Urothelium cell line (cell line): ENCODE measurements at places on chromosomes 4 and X.

DNA sequence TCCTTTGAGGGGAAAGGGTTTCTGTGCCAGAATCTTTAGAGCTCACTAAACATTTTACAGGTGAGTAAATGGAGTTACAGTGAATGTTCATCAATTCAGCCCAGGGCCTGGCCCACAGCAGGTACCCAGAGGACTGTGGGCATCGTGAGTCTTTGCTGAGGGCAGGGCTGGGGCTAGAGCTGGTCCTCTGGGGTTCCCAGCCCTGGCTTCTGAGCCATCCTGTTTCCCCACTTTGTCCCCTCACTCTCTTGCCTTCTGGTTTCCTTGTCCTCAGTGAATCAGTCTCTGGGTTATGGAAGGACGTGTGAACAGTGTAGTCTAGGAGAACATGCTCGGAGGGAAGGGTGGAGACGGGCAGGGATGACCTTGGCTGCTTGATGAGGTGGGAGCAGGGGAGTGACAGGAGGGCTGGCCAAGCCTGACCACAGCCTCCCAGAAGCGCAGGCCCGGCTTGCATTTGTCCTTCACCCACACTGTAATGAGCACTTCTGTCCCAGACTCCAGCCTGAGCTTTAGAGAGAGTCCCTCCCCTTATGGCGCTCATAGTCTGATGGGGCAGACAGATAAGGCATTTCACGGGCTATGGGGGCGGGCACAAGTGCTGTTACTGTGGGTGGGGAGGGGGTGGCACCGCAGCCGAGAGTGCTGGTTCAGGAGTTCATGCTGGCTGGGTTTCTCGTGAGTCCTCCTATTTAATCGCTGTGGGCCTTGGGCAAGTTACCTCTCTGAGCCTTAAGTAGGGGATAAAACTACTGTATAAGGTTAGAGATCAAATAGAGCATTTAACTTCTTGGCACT, 17.3 kb downstream of the TBC1D14 start:
- no peak for DNase-seq

DNA sequence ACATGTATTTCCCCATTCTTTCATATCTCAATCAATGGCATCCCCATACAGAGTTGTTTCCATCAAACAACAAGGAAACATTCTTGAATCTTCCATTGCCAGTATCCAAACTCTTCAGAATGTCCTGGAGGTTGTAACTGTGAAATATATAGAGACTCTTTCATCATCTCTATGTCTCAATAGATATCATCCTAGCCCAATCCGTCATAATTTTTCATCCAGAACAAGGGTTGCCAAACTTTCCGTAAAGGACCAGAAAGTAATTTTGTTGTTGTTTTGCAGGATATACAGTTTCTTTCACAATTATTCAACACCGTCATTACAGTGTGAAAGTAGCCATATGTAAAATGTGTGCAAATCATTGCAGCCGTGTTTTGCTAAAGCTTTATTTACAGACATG, 15.2 kb upstream of the CXCL6 start:
- no peak for DNase-seq

- DNase-seq = no peak
Observed at GRCh38 chr4:69088473-69088872, 7.8 kb upstream of the UGT2B7 start.

- no peak for DNase-seq
Observed at GRCh38 chrX:50996930-50997329, 86.4 kb downstream of the BMP15 start.

- no peak for DNase-seq
Observed at GRCh38 chr4:165222651-165222994, 15.3 kb downstream of the KLHL2 start.

DNA sequence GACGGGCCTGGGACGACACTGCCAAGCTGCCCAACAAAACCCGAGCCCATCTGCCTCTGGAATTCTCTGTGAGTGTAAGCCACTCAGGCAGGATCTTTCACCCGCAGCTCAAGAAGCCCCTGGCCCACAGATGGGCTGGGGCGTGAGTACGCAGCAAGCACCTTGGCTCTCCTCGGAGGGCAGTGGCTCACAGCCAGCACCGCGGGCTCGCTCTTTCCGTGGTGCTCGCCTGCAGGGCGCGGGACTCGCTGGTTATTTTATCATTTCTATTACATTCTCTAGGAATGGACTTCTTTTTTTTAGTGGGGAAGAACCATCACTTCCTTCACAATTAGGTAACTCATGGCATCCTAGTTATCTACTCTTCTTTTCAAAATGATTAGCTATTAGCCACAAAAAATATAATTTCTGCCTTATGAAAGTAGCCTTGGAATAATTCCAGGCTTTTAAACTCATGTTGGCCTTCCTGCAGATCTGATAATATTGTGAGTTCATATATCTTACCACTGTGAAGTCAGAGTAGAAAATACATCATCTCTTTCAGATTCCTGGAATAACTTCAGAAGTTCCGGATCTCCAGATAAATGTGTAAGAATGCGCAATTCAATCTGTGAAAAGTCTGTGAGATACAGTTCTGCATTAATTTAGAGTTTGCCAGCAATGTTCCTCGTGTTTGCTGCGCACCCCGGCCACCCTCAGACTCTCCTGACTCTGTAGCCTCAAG, 68.6 kb downstream of the NAT8L start:
- DNase-seq = no peak

DNA sequence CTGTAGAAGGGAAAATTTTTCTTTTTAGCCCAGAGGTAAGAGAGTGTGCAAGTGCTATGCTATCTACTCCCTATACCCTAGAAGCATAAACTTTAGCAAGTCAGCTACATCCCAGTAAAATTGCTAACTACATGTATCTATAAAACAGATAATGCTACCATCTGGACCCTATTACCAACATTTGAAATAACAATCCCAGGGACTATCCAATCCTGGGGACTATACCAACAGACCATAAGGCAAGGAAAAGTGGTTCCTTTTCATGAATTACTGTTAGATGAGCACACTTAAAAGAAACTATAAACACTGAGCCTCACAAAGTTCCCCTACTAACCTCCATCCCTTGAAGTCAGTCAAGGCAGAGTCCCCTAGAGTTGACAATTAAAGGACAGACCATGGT, 213.6 kb upstream of the VEGFC start:
- no peak for DNase-seq

DNA sequence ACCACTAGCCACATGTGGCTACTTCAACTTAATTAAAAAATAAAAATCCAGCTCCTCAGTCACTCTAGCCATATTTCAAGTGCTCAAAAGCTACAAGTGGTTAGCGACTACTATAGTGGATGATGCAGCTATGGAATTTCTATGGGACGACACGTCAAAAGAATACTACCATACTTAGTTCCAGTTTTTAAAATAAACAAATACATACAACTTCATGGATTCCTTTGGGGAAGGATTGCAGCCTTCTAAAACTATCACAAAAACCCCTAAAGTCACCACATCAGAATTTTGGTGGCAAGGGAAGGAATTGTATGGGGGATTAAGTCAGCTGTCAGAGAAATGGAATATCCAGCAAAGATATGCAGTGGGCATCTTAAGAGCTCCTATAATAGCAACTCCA, 6.5 kb downstream of the ZNF280C start:
- no peak for DNase-seq

GRCh38 chr4:67871867-67872266, 11.9 kb downstream of the TMPRSS11D start:
- DNase-seq = peak; percentile 33

GRCh38 chr4:4981427-4981826, 37.8 kb downstream of the CYTL1 start:
- no peak for DNase-seq

DNA sequence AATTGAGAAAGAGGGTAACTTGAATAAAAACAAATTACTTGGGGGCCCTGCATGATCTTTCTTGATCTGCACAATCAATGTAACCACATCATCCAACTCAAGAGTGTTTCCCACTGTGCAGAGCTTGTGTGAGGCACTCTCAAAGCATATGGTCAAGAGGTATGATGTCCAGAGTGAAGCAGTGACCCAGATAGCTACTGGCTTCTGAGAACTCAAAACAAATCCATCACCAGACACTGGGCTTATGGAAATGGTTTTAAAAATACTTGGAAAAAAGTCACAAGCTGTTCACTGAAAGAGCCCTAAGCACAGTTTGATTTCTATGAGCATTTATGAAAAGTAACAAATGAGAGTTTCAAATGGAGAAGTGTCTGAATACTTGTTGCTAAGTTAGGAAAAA, 361.0 kb downstream of the GRXCR1 start:
- DNase-seq = no peak

DNA sequence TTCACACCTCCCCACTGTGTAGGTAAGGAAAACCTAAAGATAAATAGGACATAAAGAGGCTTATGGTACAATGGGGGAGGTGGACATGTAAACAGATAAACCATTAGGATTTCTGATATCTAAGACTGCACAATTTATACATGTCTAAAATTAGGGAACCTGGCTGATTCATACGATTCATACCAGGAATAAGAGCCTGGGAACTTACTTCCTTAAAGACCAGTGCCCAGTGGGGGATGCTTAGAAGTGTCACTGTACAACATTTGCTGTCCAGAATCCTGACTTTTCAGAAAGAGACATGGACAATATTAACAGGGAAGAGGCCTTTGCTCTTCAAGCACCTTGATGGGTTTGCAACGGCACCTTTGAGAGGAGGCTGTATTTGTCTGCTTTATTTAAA, 116.8 kb upstream of the KIT start:
- no peak for DNase-seq

DNA sequence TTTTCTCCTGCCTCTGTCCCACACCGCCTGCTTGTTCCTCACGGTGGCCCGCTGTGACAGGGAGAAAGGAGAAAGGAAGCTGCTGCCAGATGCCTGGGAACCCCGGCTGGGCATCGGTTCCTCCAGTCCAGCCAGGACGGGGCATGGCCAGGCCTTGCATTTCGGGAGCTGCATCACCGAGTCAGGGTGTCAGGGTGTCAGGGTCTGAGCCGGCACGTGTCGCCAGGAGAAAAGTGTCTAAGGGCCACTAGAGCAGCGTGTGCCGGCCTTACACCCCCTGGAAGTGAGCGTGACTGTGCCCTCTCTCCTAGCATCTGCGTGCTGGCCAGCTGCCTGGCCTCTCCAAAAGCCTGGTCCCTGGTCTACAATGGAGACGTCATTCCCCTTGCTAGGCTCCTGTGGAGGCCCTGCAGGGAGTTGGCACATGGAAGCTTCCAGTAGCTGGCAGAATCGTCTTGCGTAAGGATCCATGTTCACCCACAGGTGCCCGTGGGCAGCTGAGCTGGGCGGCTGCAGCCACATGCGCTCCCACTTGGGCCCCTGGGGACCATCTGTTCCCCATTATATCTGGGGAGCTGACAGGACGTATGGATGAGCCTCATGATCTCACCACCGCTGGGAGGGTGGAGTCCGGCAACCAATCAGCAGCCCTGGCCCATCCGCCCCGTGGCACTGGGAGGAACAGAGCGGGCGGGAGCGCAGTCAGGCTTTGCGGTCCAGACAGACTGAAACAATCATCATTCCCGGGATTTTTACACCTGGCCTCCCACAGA, 39.9 kb upstream of the HMX1 start:
- DNase-seq = peak; percentile 28

GRCh38 chr4:188949596-188949995, 810.4 kb downstream of the TRIML1 start:
- DNase-seq = no peak

- DNase-seq = no peak
Observed at GRCh38 chrX:142428916-142429315, 223.8 kb upstream of the MAGEC2 start.

- no peak for DNase-seq
Observed at GRCh38 chrX:11585174-11585573, 80.5 kb downstream of the ARHGAP6 start.

DNA sequence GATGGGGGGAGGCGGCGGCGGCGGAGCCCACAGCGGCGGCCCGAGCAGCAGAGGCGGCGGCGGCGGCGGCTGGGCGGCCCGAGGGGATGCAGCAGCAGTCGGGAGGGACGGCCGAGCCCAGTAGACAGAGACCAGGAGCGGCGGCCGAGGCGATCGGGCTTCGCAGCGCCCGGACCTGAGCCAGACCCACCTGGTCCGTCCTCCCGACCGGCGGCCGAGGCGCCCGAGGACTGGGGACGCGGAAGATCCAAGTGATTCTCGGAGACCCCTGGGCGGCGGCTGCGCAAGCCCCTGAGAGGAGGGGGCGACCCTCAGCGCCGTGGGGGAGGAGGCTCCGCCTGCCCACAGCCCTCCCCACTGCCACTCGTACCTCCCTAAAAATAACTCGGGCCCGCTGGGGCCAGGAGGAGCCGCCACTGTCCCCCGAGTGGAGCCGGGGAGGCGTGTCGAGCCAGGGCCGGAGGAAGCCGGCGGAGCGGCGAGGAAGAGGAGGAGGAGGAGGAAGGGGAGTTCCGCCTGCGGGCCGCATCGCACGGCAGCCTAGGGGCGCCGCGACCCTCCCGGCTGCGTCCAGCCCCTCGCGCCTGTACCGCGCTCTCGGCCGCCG, 608 bp downstream of the RAPGEF2 start:
- DNase-seq = peak; percentile 49

DNA sequence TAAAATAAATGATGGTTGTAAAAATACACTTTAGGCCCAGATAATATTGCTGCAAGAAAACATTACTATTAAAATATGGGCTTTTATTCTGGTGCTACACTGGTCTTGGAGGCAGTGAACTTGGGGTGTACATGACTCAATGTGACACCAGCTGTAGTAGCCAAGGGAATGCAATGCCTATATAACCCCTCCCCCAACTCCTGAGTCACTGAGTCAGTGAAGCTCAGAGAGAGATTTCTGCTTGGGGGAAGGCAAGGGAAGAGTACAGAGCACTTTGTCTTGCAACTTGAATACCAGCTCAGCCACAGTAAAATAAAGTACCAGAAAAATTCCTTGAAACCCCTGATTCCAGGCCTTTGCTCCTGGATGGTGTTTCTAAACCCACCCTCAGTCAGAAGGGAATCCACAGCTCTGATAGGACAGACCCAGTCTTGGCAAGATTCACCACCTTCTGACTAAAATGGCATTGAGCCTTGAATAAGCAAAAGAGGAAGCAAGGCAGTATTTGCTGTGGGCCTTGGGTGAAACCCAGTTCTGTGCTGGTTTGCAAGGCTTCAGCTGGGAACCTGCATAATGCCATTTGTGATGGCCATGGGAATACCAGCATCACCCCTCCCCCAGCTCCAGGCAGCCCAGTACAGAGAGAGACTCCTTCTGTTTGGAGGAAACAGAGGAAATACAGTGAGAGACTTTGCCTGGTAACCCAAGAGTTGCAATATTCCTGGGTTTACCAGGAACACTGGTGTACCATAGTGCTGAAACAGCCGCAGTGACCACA, 209.9 kb downstream of the IQCM start:
- DNase-seq = no peak

GRCh38 chrX:65610040-65610439, 57.4 kb upstream of the MSN start:
- DNase-seq = no peak

DNA sequence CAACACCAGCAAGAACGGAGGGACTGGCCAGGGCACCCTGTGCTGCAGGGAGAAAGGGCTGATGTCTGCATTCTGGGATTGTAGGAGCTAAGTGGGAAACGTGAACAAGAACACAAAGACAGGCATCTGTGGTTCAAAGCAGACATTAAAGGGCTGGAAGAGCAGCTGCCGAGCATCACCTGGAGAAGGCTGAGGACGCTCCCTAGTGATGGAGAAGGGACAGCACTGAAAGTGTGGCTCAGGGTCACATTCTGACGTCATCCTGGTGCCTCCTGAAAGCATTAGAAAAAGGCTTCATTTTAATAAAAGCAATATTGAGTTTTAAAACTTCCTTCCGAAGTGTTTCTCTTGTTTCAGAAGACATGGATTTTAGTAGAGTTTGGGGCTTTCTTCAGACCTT, 62.3 kb downstream of the CLDN22 start:
- no peak for DNase-seq

- no peak for DNase-seq
Observed at GRCh38 chrX:78046362-78046761, 57.7 kb upstream of the PGK1 start.
